Ascending aorta (tissue), 2 donors: ENCODE measurements at places on chromosomes 2 and 18.

GRCh38 chr2:189511210-189511959, 69.2 kb downstream of the SLC40A1 start:
- no peak for DNase-seq

GRCh38 chr2:234469251-234469845, 27.5 kb downstream of the ARL4C start:
- no peak for DNase-seq

DNA sequence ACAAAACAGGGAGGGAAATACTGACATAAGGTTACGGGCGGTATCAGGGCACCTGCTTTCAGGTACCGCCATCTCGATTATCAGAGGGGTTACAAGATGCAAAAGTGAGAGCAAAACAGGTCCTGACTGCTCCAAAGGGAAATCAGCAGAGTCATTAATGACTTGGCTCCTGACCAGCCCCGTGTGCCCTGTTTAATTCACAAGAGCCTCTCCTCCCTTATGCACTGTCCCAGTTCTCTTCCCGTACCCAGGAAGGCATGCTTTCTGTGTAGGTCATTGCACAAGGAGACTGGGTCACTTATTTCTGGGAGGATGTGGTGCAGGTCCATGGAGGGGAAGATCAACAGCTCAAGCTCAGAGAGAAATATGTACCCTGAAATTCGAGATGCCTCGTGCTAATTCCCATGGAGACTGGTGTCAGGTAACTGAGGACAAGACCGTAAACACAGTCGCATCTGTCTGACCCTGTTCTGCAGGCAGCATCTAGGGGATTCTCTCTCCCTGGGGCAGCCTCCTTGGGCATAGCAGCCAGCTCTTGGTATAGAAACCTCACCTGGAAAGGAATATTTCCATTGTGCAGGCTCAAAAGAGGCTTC, 79.9 kb downstream of the HNRNPLL start:
- DNase-seq, result no peak

DNA sequence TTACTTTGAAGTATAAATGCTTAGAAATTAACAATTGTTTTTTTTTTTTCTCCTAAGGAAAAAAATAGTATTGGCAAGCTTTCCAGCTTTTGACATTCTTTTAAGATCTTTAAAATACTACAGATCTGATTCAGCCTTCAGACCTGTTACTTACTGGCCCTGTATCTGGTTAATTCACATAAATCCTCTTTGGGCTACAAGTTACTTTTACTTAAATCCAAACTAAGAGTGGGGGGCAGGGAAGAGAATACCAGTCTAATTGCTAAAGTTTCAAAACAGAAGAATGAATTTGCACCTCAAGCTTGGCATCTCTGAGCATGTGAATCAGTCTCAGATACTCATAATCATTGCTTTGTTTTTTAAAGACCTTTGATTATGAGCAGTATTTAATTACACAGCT, 386.3 kb downstream of the PARD3B start:
- no peak for DNase-seq

GRCh38 chr2:127400897-127401756, 13.4 kb upstream of the MAP3K2 start:
- DNase-seq, result no peak

DNA sequence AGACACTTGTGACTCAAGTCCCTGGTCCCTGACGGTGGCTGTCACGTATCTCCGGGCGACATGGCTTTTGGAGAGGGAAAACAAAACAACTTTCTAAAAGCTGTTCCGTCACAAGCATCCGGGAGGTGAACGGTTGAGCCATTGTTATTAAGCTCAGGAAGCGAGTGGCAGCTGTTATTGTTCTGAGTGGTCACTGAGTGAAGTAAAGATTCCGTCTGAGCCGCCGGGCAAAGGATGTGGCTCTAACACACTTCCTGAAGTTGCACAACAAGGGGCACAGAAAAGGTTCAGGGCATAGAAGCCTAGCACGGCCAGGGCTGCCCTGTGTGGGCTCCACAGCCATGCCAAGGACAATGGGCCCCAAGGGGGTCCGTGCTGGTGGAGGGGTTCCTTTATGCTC, 24.3 kb downstream of the INPP5D start:
- DNase-seq, result peak; percentile 84
